MCF 10A (cell line): ENCODE measurements at places on chromosomes 7 and 10. TPM values are rescaled to one million over a fixed set of nuclear protein-coding genes. Genes with fewer than 3 reads are reported as not detected.

The CCL26 gene
- not detected in 2 replicates for total RNA-seq

The FOXP2 gene
- not detected in 2 replicates for total RNA-seq

The MACROH2A2 gene
- total RNA-seq = 17.6 and 21.3 TPM in 2 replicates

The TAS2R41 gene
- not detected in 2 replicates for total RNA-seq

The OR6V1 gene
- total RNA-seq = not detected in 2 replicates

The GNGT1 gene
- total RNA-seq = not detected in 2 replicates

The FOXI2 gene
- total RNA-seq = not detected in 2 replicates

The ICA1 gene
- 26.3 and 31.5 TPM in 2 replicates for total RNA-seq

The MSMB gene
- not detected in 2 replicates for total RNA-seq
